ENCODE measurements at places on chromosomes 5 and 9.

- no peak for DNase-seq
Observed at GRCh38 chr9:92406477-92406876, 2.1 kb upstream of the OGN start.

DNA sequence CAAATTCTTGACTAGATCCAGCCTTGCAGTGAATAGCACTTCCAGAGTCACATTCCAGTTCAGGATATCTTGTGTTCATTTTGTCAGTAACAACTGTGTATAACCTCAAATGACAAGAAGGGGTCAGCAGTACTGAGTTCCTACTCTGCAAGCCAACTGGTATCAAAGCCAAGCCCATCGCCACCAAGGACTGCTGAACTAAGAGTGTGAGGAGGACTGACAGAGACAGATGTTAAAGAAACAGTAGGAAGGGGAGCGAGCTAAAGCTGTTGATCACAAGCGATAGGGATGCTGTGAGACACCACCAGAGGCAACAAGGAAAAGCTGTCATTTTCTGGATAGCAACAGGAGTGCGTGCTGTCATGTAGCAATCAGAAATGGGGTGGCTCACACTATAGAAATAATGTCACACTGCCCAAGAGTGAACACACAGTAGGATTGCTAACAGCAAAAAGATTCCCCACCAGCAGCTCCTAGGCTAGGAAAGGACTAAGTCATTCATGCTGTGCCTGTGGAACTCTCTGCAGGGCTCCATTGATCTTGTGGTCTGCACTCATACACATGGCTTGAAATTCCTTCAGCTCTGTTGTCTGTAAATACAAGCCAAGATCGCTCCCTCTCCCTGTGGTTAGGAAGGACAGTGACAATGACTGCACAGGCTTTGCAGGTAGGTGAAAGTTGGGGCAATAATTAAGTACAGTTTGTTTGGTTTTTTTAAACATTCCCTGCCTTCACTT, 658.6 kb downstream of the NR2F1-AS1 start:
- DNase-seq, result peak; percentile 13

- peak; percentile 89 for DNase-seq
Observed at GRCh38 chr5:135271533-135272310, 127.3 kb downstream of the MACROH2A1 start.

DNA sequence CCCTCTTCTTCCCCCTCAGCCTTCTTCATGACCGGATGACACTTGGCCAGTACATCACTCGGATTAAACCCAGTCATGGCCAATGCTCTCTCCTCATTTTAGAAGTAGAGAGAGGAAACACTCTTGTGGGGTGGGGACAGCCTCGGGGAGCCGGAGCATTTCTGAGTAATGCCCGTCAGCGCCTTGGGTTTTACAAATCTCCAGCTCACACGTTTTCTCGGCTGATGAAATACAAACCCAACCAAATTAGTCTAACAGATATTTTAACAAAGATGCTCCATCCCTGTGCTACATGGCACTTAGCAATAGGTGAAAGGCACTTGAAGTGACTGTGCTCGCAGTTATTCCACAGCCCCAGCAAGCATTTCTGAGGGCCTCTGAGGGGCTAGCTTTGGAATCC, 51.7 kb downstream of the ZNF366 start:
- DNase-seq, result no peak

DNA sequence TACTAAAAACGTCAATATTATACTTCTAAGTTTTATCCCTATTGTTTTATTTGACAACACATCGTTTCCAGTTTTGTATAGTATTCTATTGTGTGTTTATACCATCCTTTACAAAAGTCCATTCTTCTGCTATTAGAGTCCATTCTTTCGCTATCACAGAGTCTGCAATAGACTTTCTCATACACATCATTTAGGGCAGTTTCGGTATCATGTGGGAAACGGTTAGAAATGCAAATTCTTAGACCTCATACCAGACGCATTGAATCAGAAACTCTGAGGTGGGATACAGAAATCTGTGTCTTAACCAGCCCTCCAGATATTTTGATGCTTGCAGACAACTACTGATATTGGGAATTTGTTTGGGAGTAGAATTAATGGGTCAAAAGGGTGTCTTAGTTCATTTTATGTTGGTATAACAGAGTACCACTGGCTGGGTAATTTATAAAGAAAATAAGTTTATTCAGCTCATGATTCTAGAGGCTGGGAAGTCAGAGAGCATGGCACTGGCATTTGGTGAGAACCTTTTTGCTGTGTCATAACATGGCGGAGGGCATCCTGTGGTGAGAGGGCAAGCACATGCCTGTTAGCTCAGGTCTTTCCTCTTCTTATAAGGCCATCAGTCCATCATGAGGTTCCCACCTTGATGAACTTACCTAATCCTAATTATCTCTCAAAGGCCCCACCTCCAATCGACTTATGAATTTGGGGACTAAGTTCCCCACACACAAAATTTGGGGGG, 21.1 kb downstream of the CARTPT start:
- no peak for DNase-seq

GRCh38 chr5:57316798-57317327, 143.0 kb downstream of the GPBP1 start:
- DNase-seq, result no peak

GRCh38 chr5:58755397-58755796, 172.5 kb downstream of the RAB3C start:
- no peak for DNase-seq

DNA sequence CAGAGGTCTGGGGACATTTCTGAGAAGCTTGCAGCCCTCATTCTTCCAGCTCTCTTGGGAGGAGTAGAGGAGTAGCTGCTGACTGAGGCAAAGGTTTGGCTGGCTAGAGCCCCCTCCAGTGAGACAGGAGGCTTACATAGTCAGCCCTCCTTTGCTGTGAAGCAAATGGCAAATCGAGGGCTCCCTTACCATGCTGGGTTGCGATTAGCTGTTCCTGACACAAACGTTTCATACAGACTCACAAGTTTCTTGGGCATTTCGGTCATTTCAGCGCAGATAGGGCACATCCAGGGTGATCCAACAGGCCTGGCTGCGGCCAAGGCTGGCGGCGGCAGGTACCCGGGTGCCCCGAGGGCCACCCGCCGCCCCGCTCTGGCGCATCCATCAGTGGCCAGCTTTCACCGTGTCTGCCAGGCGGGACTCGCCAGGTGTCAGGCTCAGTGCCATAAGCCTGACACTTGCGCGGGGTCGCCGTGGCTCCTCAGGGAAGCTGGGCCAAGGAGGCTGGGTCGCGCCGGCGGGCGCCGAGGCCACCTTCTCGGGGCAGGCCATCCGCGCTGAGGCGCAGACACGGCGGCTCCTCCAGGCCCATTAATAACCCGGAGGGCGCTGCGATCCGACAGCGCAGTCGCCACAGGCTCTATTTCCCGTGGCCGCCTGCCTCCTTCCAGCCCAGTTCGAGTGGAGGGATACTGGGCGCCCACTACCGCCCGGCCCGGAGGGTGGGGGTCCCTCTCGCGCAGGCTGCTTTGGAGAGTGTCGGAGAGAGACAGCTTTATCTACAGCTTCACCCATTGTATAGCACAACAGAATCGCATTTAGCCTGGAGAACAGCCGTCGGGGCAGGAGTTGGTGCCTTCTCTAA, 9.1 kb downstream of the PRDM6 start:
- DNase-seq, result no peak

GRCh38 chr5:132059696-132060500, 557 bp upstream of the IL3 start:
- no peak for DNase-seq

DNA sequence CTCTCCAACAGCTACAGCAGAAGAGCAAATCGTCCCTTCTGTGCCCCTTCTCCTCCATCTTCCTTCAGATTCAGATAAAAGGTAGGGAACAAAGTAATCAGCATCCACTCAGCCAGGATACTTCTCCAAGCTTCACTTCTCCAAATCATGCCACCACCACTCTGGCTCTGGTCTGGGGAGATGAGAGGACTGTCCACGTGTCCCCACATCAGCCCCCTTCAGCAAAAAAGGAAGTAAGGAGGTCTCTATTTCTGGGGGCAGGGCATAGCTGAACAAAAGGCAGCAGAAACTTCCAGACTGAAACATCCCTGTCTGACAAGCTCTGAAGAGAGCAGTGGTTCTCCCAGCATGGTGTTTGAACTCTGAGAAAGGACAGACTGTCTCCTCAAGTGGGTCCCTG, 116.9 kb downstream of the C5orf15 start:
- DNase-seq, result no peak

DNA sequence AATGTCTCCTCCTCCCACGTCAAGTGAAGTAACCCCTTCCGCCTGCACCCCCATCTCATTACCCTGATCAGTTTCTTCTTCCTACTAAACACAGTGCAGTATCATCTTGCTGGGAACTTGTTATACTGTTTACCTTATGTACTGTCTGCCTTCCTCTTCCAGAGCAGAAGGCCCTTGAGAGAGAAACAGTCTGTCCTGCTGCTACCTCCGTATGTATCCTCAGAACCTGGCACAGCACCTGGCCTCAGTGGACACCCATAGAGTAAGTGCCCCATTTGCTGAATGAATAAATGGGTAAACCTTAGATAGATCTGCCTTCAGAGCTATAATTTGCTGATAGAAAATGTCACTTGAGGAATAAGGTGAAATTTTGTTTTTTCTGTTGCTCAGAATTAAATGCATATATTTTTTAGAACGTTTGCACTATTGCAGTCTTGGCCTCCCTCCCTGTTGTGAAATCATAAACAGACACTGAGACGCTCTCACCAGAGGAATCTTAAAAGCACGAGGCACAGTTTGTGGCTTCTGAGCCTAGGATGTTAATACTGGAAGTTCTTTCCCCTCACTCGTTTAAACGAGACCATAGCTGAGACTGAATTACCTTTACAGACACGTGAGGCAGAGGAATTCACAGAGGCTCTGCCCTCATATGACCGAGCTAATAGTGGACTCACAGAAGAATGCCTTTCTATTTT, 223.1 kb upstream of the DAP start:
- DNase-seq, result no peak

- no peak for DNase-seq
Observed at GRCh38 chr5:144774197-144774596, 603.5 kb downstream of the KCTD16 start.

GRCh38 chr9:72751541-72751940, 201.3 kb downstream of the ALDH1A1 start:
- no peak for DNase-seq

GRCh38 chr9:13049223-13049622, 230.3 kb downstream of the MPDZ start:
- DNase-seq, result no peak

GRCh38 chr5:150013931-150014330, 13.4 kb downstream of the HMGXB3 start:
- DNase-seq, result no peak

GRCh38 chr5:160367885-160368284, 2.5 kb downstream of the C1QTNF2 start:
- DNase-seq, result no peak

GRCh38 chr5:61625681-61626621, 293.9 kb downstream of the ZSWIM6 start:
- no peak for DNase-seq

DNA sequence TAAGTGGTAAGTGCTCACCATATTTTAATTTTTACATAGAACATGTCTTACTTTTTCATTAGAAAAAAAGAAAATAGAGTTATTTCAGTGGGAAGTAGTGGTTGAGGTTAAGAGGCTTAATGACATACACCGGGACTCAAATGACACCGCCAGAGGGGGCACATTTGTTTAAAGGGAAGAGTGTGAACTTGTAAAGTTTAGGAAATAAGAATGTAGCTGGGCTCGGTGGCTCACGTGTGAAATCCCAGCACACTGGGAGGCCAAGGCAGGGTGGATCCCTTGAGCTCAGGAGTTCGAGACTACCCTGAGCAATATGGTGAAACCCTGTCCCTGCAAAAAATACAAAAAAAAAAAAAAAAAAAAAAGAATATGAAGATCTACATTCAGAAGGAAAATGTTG, 43.4 kb upstream of the TNFAIP8 start:
- no peak for DNase-seq

DNA sequence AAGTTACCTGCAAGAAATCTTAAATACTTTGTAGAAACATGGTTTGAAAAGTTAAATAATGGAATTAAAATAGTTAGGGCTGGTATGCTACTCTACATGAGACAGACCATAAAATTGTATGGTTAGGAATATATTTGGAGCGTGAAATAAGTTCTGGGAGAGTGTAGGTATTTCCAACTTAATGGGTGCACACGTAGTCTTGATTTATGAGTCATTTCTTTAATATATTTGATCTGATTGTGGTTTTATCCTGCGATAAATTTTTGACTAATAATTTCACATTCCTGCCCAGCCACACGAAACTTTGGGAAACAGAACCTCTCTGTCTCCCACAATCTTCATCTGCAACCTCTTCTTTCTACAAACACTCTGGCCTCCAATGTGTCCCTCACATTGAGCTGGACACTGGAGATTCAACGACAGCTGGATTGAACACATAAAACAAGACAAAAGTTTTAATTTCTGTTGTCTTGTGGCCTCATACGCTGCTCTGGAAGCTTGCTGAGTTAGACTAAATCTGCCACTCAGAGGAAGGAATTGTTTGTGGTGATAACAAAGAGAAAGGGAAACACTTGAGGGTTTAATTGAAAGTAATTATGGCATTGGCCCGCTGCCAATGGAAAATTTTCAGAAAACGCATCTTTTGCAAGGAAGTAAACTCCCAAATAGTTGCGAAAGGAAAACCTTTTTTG, 201.8 kb upstream of the ZNF608 start:
- no peak for DNase-seq

GRCh38 chr5:98750693-98751092, 22.8 kb upstream of the RGMB start:
- no peak for DNase-seq

- DNase-seq, result no peak
Observed at GRCh38 chr5:11415751-11416150, 488.5 kb downstream of the CTNND2 start.

DNA sequence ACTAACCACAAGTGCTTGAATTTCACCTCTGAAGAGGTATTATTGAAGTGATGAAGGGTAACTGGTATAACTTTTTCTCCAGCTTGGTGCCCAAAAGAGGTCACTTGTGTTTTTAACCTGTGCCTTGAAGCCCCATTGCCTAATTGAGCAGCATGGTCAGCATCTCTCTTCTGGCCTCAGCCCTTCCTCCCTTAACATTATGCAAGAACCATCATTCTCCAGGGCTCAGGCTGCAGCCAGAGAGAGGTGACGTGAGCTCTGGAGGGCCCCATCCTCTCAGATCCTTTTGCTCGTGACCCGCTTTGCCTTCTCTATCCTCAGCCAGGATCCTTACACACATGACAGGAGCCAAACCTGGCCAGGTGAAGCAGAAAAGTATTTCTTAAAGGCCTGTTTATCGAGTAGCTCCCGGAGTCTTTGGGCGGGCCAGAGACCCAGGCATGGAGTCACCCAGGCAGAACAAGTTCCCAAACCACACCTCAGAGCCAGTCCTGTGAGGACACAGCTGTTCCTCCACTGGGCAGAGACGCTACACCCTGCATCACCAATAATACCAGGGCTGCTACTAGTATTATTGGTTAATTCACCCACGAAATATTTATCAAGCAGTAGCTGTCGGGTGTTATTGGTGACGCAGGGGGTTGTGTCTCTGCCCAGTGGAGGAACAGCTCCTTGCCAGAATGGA, 29.6 kb upstream of the BOD1 start:
- no peak for DNase-seq

DNA sequence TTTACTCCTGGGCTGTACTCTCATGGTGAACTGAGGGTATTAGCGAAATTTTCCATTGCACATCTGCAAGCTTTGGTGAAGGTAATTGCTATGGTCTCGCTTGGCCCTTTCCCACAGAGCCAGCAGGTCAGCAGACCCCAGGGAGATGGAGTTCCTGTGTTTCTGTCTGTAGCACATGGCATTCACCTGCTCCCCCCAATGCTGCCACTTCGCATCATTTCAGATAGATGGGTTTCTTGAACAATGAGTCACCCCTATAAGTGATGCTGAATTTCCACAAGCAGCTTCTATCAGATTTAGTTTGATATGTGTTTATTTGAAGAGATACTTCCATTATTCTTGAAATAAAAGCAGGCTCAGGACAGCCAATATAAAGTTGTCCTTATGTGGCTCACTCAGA, 117.8 kb downstream of the ERCC6L2 start:
- DNase-seq, result no peak
